Prostate gland (tissue), 2 donors: ENCODE measurements at places on chromosomes 6 and 20. TPM values are rescaled to one million over a fixed set of nuclear protein-coding genes. Genes with fewer than 3 reads are reported as not detected.

SLC17A2 gene
- not detected for total RNA-seq

IMPG1 gene
- not detected for total RNA-seq

DNA sequence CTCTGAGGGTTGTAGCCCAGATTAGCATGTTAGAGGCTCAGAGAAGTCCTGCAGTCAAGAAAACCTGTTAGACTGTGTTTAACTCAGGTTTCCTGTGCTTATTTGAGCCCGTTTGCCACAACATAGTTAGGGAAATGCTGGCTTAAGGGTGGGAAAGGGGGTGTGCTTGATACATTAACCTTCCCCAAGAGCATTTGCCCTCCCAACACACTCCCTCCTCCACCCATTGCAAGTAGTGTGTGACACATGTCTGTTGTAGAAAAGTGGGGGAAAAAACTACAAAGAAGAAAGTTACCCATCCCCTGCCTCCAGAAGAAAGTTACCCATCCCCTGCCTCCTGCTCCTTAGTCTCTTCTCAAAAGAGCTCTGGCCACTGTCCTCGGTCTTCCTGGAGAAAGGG lies 36.8 kb upstream of the MRPS18A start:
- DNase-seq: no peak

TMEM170B gene
- total RNA-seq: 5.7 TPM

FAXC gene
- 6.5 TPM for total RNA-seq

DNA sequence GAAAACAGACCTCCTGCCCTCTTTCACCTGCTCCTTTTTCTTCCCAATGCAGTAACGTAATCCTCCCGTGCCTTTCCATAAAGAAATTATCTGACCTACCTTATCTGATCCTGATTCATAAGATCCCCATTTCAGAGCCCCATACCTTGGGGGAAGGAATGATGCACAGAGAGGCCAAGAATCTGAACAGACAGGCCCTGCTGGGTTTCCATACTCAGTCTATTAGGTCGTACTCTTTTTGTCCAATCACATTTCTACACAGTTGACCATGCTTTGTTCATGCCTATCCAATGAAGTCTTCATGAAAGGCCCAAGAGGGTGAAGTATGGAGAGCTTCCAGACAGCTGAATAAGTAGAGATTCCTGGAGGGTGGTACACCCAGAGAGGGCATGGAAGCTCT lies 25.3 kb downstream of the SRPK1 start:
- DNase-seq: no peak

DNA sequence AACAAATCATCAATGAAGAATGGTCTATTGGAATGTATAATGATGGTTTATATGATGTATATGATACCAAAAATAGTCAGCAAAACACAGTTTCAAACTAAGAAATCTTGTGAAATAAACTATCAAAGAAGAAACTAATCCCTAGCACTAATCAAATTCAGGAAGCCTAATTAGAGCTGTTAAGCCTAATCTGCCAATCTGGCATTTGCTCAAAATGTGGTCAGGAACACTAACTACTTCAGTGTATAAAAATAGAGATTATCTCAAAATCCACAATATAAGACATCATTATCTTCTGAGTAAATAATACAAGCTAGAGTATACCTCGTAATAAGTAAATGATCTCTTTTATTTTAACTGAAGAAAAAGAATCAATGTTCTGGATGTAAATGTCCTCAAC lies 12.8 kb upstream of the AKAP7 start:
- no peak for DNase-seq
